ENCODE measurements at places on chromosomes 5 and 9.

DNA sequence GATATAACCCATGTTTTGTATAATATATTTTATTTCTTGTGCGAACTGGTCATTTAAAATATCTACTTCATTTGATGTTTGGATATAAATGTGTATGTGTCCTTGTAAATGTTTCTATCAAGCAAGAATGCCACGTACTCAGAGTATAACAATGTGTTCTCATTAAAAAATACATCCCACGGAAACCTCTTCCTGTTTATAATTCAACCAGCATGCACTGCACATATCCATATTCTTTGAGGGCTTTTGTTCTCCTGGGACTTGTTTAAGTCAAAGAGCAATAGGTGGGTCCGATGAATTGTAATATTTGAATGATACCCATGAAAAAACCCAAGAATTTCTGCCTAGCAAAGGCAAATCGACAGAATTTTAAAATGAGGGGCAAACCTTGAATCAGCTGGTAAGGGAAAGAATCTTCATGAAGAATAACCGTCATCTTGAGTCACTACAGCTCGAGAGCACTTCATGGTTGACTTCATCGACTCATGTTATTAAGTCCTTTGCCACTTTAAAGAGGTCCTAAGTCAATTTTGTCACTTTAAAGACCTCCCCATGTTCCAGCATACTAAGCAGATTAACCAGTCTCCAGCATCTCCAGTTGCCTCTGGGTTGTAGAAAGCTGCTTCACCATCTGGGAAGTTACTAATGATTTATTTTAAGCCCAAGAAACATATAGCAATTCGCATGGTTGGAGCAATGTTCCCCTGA is 80.6 kb downstream of the NPR3 start:
- no peak for DNase-seq

DNA sequence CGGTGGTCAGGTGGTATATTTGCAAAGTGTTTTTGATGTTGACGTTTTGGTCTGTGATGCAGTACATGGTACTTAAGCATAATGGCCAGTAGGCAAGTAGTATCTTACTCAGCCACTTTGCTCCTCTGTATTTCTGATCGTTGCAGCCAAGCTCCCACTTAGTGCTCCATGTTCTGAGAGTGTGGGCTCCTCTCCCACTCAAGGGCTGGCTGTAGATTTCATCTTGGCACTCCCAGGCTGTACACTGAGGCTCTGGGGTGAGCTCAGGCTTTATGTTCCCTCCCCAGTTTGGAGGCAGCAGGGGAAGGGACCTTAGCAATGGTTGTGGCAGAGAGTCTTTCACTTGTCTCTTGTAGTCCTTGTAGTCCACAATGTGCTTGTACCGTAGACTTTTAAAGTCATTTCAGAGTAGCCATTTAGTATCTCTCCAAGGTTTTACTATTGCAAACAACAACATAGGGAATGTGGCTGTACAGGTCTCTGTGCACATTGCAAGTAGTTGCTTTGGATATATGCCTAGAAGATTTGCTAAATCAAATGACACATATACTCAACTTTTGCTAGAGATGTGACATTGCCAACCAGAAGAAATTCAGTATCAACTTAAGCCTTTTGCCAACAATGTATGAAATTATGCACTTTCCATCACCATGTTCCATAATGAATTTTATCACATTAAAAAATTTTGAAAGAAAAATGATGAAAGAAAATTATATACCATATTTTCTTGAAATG is 304.3 kb upstream of the CTNND2 start:
- no peak for DNase-seq

DNA sequence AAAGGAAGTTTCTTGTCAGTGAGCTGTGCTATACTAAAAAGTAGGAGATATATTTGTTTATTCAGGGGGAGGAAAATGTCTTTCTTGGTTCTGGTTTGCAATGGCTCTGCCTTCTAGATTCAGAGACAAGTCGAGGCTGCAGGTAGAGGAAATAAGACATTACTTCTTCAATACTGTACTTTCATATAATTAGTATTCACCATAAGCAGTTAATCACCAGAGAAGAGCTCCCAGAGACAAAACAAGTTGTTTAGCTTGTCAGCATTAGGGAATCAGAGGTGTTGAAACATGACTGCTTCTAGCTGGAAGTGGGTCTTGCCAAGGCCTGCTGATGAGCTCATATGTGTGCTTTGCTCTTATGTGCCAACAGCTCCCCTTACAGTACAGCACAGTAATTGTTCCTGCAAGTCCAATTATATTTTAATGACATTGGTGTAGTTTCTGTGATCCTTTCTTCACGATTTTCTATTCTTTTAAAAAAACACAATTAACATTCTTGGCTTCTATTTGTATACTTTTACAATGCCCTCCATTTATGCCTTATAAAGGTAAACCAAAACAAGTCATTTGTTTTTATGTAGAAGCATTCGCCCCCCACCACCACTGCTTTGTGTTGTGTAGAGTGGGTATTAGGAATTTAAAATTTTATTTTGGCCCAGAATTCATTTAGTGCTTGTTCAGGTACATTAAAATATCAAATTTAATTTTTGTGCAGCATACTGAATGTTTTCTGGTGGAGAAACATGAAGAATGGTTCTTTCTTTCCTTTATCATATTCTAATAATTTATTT is 112.2 kb downstream of the RPS23 start:
- peak; percentile 25 for DNase-seq

DNA sequence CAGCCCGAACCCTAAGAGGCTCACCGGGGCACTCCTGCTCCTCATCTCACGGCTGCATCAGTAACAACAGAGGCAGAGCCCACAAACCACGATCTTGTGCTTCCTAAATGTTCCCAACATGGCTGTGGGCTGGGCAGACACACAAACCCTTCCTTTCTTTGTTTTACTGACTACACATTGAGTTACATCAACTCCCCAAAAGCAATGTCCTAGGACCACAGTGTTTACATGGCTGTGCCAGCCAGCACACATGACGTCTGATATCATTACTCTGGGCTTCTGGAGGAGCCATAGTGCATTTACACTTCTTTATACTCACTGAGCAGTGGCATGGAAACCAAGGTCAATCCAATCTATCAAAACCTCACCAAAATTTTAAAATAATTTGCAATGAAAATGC is 101.4 kb downstream of the LHFPL2 start:
- no peak for DNase-seq

- DNase-seq, result no peak
These were observed 628 bp downstream of the ATOSB start for GRCh38 chr9:35114840-35115628.
